ENCODE measurements at places on chromosomes 5 and 9.

- DNase-seq, result peak; percentile 93
Observed at GRCh38 chr5:157743163-157744050, at the start of gene LSM11. Gene LSM11 (plus strand): TSS chr5:157743712. CDS start chr5:157743751, 39 bp downstream.

DNA sequence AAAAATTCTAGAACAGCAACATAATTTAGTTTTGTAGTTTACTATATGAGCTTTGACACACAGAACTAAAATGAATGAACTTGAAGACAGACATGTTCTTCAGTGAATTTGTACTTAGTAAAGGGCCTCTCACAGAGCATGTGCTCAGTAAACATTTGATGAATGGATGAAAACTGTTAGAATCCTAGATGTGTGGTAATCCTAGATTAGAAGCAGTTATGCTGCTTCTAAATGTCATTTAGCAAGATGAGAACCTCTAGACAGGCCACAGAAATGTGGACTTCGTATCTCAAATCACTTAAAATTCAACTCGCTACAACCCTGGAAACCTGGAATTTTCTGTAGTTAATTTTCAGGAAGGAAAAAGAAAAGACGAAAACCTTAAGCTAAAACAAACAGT lies 8.5 kb downstream of the GOLPH3 start:
- no peak for DNase-seq

DNA sequence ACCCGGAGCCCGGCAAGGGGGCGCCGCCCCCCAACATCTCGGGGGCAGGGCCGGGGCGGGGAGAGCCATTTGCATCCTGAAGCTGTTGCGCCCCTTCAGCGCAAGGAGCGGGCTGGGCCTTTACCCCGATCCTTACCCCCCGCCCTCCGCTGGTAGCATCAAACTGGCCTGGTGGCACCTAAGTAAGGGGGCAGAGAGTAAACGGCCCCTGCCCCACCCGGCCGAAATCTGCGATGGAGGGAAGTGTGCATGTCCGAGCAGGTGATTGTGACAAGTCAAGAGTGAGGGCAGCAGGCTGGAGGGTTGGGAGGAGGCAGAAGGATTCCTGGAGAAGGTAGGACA lies 101.2 kb downstream of the ESM1 start:
- no peak for DNase-seq

DNA sequence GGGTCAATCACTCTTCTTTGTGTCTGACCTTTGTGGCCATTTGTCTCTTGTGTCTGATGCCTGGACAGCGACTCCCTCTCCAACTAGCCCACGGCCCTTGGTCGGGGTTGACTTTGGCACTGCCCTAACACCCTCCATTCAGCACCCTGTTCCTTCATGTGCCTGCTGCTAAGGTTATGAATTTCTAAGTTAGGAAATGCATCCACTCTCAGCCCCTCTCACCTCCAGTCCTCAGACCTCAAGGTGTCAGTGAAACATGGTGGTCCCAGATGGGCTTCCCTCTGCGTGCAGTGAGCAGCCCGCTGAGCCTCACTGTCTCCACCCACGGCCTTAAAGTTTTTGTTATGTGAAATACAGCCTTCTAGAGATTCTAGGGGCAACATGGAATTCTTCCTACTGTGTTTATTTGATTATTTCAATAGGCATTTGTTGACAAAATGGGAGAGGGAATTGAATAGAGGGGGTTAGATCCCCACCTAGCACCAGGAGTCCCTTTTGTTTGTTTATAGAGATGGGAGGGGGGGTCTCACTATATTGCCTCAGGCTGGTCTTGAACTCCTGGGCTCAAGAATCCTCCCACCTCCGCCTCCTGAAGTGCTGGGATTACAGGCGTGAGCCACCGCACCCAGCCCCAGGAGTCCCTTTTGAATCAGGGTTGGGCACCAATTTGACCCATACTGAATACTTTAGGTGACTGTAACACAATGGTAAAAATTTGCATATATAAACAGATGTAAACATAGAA lies 1.6 kb upstream of the GLIPR2 start:
- no peak for DNase-seq

GRCh38 chr5:125607018-125607417 lies 816.2 kb upstream of the GRAMD2B start:
- no peak for DNase-seq

DNA sequence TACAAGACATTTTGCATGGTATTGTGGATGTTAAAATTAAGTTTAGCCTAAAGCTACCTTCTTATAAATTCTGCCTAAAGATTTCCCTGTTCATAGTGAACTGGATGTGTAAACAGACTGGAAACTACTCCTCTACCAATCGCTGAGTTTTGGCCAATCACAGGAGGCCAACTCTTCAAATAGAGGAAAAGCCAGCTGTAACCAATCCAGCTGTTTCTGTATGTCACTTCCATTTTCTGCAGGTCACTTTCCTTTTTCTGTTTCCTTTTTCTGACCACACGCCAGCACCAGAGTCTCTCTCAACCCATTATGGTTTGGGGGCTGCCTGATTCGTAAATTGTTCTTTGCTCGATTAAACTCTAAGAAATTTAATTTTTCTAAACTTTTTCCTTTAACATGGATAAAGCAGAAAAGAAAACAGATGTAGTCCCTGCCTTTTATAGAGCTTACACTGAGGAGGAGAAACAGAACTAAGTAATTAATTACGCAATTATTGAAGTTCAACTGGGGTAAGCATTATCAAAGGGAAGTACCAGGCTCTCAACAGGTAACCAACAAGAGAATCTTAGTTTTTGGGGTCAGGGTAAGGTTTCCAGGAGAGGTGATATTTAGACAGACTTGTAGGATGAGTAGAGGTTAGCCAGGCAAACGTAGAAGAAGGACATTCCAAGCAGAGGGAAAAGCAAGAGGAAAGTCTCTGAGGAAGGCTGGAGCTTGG lies 27.7 kb downstream of the RANBP3L start:
- DNase-seq, result peak; percentile 90

GRCh38 chr9:70003901-70004714 lies 39.5 kb upstream of the MAMDC2 start:
- DNase-seq, result no peak

Data from inflammatory macrophage treated with lipopolysaccharide for 1 hour (primary cell).